Activated CD8-positive, alpha-beta memory T cell treated with anti-CD3 and anti-CD28 coated beads, Interleukin-2, amount 50 U/mL, for 4 hours (primary cell): ENCODE measurements at places on chromosomes 6 and 20.
A peak's percentile ranks its signal among the peaks of the same experiment; 100 is the strongest.

DNA sequence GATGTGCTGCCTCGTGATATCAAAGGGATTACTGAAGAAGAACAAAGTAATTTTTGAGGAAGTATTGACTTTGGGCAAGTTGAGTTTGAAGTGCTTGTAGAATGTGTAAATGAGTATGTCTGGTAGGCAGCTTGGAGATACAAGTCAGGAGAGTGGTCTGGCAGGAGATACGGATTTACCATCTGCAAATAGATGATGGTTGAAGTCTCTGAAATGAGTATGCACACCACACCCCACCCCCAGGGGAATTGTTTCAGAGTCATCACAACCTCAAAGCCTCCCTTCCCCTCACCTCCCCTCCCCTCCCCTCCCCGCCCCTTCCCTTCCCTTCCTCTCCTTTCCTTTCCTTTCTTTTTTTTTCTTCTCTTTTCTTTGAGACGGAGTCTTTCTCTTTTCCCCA lies 16.4 kb upstream of the MCUR1 start:
- DNase-seq, result no peak

DNA sequence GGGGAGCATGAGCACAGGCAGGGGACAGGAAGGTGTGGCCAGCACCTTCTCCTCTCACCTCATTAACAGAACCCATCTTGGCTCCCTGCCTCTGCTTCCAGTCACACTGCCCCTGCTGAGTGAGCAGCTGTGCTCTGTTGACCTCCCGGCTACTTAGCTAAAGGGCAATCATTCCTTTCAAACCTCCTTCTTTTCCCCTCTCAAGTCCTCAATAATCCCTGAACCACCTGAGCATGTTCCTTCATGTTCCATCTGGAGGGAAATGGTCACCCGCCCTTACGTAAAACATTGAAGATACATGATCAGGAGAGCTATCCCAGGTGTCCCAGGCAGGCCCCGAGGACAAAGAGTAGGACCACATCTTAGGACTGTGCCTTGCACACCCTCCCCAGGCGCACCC lies 21.7 kb upstream of the MRPS10 start:
- no peak for DNase-seq

GRCh38 chr20:56952258-56953047 lies 314.0 kb downstream of the BMP7 start:
- no peak for DNase-seq

- DNase-seq, result no peak
Measured at GRCh38 chr20:60820149-60820548, 431.9 kb upstream of the CDH4 start.

DNA sequence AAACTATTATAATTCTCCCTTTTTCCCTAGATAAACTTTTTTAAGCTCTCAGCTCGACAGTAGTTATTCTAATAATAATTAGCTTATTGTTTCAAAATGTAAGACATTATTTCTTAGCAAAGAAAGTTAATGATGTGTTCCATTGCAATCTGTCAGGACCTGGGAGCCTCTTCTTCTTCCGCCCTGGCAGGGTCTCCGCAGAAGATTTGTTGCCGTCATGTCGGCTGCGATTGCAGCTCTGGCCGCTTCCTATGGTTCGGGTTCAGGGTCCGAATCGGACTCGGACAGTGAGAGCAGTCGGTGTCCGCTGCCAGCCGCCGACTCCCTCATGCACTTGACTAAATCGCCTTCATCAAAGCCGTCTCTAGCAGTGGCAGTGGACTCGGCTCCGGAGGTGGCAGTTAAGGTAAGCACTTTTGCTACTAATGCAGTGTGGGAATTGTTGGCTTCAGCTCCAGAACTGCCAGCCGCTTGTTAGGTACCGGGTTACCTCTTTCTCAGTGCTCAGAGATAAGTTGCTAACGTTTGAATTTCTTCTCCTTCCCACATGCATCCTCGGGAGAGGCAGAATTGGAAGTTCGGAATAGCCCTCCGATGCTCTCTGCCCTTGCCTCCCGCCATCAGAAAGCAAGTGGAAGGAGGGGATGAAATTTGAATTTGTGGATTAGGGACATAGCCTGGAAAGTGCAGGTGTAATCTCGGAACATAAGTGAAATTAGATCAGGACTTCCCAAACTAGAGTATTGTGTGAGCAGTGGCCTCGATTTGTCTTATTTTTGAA lies at the start of gene CDC40:
TSS of gene CDC40 (plus strand) at position 200 of the 781 bp plus-strand sequence. CDS start at position 218, 18 bp downstream.
- DNase-seq, result peak; percentile 48

GRCh38 chr6:2863901-2864300 lies 22.2 kb upstream of the SERPINB1 start:
- DNase-seq, result no peak

GRCh38 chr6:35534407-35535170 lies 21.9 kb upstream of the TULP1 start:
- DNase-seq, result no peak

- DNase-seq, result no peak
Measured at GRCh38 chr20:46332373-46333160, 24.3 kb upstream of the CDH22 start.

DNA sequence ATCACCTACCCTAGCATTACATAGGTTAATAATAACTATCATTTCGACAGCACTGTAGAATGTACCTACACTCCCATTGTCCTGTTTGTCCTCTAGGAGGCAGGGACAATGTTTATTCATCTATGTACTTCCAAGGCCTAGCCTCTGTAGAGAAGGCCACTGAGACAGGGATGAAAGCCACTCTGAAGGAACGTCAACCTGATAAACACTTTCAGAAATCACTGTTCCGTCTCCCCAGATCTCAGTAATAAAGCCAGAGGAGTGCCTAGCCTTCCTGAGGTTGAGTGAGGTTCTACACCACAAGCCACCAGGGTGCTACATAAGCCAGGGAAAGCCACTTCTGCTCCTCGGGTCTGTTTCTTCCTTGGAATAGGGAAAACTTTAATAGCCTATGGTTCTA lies 44.8 kb downstream of the POPDC3 start:
- DNase-seq, result no peak

GRCh38 chr6:50848989-50849795 lies 30.5 kb downstream of the TFAP2B start:
- no peak for DNase-seq

DNA sequence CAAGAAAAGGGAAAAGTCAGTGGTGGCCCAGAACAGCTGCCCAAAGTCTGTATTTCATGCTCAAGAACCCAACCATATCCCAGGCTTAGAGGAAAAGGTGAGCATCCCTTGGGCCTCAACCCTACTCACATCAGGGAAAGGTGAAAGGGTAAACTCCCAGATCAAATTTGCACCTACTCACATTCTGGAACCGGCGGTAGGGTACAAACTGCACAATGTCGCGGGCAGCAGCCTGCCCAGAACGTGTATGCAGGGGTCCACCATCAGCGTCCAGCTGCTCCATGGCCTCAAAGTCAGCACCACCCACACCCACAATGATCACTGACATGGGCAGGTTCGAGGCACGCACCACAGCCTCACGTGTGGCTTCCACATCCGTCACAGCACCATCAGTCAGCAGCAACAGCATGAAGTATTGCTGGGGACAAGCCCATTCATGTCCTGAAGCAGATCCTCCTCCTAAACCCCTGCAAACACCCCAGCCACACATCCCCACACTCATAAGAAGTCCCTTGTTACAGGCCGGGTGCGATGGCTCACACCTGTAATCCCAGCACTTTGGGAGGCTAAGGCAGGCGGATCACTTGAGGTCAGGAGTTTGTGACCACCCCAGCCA lies 10.9 kb downstream of the SPAG4 start:
- DNase-seq, result no peak

DNA sequence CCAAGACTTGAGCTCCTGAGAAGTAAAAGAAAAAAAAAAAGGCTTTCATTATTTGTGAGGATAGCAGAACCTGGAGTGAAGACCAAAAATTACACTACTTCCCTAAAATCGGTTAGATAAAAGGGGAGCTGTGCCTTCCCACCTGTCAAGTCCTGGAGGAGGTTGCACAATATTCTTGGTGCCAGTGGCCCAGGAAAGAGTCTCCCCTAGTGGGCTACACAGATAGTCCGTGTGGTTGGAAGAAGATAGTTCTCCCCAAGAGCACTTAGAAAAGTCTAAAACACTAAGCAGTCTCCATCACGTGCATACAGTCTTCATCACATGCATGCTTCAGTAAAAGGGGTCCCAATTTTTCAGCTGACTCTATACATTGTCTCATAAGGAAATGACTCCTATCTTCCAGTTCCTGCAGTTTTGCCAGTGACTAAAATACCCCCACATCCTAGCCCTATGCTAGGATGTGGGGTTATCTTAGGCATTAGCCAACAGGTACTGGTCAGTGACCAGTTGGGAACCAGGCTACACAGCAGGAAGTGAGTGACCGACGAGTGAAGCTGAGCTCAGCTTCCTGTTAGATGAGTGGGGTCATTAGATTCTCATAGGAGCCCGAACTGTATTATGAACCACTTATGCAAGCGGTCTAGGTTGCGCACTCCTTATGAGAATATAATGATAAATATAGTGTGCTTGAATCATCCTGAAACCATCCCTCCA lies 199.5 kb upstream of the FAM83B start:
- no peak for DNase-seq

- no peak for DNase-seq
Measured at GRCh38 chr6:109595998-109596397, 95.0 kb downstream of the AK9 start.

DNA sequence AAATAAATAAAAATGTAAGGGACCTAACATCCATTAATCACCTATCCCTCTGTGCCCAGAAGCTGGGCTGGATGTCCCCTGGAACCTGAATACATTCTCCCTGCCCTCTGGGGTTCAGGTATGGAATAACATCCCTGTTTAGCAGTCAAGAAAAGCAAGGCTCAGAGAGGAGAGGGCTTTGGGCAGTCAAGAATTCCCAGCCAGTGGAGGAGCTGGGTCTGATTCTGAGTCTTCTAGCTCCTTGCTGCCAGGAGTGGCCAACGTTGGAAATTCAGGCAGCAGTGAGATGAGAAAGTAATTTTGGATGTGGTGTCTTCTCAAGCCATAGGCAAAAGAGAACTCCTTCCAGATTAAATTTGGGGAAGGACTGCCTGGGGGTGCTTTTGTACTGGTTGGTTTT lies 42.6 kb upstream of the ZNFX1 start:
- DNase-seq, result no peak

- no peak for DNase-seq
Measured at GRCh38 chr6:66210964-66211363, 503.9 kb upstream of the EYS start.
